ENCODE measurements at places on chromosomes 7 and 10.

DNA sequence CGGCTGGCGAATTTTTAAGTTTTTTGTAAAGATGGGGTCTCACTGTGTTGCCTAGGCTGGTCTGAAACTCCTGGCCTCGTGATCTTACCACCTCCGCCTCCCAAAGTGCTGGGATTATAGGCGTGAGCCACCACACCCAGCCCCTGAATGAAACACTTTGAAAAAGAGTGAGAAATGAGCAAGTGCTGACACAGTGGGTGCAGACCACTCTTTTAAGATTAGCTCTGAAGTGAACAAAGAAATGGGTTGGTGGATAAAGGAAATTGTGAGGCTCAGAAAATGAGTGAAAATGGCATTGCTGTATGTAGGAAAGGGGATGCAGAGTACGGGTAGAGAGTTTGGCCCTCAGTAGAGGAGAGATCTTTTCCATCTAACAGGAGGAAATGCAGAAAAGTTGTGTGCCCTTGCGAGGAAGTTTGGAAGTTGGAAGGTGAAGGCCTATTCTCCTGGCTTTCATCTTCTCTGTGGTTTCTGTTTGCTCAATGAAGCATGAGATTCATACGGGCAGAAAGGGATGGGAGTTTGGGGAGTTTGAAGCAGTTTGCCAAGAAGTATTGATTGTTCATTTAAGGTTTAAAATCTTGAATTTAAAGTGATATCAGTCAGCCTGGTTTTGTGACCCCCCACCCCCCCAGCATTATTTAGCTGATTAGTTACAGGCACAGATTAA lies 11.0 kb downstream of the MAPK8 start:
- DNase-seq: no peak

- no peak for DNase-seq
These were observed 161.9 kb downstream of the GRK5 start for GRCh38 chr10:119368991-119369869.

GRCh38 chr7:70435634-70436033 lies 696.3 kb upstream of the GALNT17 start:
- no peak for DNase-seq

- no peak for DNase-seq
These were observed 59.7 kb upstream of the CCDC71L start for GRCh38 chr7:106720641-106721040.

- DNase-seq: peak; percentile 19
These were observed 51.0 kb downstream of the ORC5 start for GRCh38 chr7:104156842-104157277.

DNA sequence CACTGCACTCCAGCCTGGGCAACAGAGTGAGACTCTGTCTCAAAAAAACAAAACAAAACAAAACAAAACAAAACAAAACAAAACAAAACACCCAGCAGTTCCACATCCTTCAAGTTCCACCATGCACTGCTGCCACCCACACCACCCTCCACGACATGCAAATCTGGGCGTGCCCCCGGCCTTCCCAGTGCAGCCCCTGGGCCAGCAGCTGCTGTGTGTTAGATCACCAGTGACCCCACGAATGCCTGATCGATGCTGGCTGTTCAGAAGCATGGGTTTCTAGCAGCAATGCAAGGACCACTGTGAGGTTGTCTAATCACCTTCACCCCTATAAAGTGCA lies 36.3 kb downstream of the ELFN1 start:
- no peak for DNase-seq

GRCh38 chr7:1314908-1315450 lies 82.3 kb downstream of the UNCX start:
- DNase-seq: no peak

DNA sequence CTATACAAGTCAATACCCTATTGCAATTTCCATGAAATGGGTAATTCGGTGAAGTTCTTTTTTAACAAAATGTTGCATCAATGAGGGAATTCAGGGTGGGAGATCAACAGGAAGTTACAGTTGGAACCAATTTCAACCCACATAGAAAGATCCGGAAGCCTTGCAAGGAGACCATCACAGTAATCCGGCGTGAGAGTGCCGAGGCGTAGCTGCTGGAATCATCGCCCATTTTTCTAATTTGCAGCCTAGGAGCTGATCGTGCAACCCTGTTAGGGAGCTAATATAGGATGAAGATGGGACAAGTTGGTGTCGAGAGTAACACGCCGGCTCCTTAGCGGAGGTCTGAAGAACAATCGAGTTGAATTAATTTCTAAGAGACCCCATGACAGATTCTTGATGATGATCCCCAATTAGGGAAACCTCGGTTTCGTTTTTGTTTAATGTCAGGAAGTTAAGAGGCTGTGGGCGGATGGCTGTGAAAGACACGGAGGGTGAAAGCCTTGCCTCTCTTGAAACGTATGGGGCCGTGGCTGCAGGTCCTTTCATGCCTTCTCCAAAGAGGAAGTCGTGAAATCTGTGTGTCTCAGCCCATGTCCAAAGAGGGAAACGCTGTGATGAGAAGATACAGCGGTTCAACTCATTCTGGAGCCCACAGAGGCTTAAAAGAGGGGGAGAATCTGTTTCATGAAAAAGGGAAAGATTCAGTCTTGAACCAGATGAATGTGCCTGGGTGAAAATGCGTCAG lies 51.2 kb upstream of the CARD11 start:
- peak; percentile 28 for DNase-seq

GRCh38 chr7:157793973-157794745 lies 457.4 kb downstream of the DNAJB6 start:
- no peak for DNase-seq

- no peak for DNase-seq
These were observed 90.1 kb upstream of the CYP26C1 start for GRCh38 chr10:92970301-92971070.

DNA sequence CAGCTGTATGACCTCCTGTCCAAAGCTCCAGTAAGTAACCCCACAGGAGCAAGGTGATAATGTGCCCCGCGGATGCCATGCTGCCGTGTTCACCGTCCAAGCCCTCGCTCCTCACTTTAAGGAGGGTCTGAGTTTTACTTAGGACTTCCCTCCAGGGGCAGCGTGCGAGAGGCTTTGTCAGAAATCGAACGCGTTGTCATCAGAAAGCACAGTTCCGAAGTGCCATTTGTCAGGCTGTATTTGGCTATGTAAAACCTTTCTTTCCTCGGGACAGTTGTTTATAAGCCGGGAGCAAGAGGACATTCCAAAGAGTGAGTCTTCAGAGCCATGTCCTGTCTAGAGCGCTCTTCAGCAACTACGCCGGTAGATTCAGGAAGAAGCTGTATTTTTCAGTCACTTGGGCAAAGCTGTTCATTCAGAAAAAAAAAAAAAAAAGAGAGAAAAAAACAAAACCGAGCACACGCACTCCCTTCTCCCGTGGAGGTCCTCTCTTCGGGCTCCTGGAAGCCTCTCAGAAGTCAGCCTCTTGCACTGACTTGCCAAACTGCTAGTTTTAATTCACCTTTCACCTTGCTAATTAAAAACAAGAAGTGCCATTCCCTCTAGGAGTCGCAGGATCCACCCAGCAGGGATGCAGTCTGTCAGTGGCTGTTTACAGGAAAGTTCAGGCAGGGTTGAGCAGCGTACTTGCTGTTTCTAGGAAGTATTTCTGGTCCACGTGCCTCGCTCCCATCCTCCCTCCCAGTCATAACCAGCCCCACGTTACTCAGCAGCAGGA lies at the start of gene SEMA3E:
SEMA3E (minus strand) TSS at position 676 of the 778 bp plus-strand sequence.
- DNase-seq: no peak

DNA sequence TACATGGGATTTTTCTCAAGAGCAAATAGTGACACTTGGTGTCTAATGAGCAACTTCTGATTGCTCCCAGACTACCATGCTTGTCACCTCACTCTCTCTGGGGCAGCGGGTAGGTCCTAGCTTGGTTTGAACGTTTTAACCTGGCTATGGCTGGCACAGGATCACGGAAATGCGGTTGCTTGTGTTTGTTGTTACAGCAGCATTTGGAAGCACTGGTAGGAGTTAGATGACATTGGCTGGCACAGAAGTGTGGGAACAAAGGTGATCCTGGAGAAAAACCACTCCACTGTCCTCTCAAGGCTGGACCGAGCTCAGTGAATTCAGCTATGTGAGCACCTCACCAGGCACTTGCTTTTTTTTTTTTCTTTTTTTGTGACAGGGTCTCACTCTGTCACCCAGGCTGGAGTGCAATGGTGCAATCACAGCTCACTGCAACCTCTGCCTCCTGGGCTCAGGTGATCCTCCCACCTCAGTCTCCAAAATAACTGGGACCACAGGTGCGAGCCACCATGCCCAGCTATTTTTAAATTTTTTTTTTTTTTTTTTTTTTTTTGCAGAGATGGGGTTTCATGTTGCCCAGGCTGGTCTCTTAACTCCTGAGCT lies 3.5 kb upstream of the PFKFB3 start:
- DNase-seq: no peak

GRCh38 chr7:40220421-40220911 lies 85.7 kb downstream of the SUGCT start:
- no peak for DNase-seq

- no peak for DNase-seq
These were observed 64.9 kb downstream of the CRPPA start for GRCh38 chr7:16356301-16356958.

GRCh38 chr7:40200791-40201190 lies 66.0 kb downstream of the SUGCT start:
- DNase-seq: no peak

DNA sequence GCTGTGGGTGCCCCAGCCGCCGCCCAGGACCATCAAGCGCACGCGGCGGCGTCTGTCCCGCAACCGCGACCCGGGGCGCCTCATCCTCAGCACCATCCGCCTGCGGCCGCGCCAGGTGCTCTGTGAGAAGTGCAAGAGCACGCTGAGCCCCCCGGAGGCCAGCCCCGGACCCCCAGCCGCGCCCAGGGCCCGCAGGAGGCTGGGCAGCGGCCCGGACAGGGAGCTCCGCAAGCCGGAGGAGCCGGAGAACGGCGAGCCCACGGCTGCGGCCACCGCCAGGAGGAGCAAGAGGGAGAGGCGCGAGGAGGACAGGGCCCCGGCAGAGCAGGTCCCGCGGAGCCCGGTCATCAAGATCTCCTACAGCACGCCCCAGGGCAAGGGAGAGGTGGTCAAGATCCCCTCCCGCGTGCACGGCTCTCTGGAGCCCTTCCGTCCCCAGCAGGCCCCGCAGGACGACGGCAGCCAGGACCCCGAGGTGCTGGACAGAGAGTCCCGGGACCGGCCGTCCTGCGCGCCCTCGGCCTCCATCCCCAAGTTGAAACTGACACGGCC lies 8.0 kb downstream of the PWWP2B start:
- DNase-seq: no peak

- no peak for DNase-seq
These were observed 28.0 kb downstream of the TMEM120A start for GRCh38 chr7:75966190-75966961.

GRCh38 chr10:131312478-131312836 lies 936 bp upstream of the TCERG1L start:
- DNase-seq: peak; percentile 87

GRCh38 chr7:28272461-28272877 lies 91.9 kb upstream of the JAZF1 start:
- DNase-seq: peak; percentile 76

GRCh38 chr10:100930368-100930767 lies 17.6 kb downstream of the SLF2 start:
- no peak for DNase-seq

GRCh38 chr10:44520651-44521050 lies 135.8 kb upstream of the CXCL12 start:
- DNase-seq: no peak

DNA sequence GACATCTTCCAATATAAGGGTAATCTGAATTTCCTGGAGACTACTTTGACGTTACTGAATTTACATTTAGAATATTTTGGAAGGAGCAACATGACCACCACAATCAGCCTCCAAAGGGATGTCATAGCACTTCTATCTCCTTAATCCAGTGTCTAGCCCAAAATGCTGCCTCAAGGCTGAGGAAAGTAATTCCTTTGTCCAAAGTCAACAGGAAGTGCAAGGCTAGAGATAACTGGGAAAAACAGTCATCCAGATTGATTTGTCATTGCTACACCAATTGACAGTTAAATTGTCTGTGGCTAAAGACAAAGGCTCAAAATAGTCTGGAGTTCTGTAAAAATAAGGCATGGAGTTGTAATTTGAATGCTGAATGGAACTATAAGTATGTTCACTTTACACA lies 3.9 kb upstream of the TFPI2 start:
- DNase-seq: no peak

DNA sequence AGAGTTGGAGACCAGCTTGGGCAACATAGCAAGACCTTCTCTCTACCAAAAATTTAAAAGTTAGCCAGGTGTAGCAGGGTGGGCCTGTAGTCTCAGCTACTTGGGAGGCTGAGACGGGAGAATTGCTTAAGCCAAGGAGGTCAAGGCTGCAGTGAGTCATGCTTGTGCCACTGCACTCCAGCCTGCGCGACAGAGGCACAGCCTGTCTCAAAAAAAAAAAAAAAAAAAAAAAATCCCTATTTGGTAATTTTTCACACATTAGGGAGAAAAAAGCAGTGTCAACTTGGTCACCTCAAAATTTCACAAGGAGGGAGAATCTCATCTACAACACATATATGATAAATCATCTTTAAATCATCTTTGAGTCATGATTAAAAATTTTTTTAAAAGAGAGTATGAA lies 6.4 kb upstream of the ZNF398 start:
- no peak for DNase-seq

- DNase-seq: no peak
These were observed 22.9 kb upstream of the IFIT2 start for GRCh38 chr10:89278900-89279392.

- no peak for DNase-seq
These were observed 83.4 kb downstream of the CHST15 start for GRCh38 chr10:124010024-124010423.
